ENCODE measurements at places on chromosomes 3 and 15. TPM values are rescaled to one million over a fixed set of nuclear protein-coding genes. Genes with fewer than 3 reads are reported as not detected.

DNA sequence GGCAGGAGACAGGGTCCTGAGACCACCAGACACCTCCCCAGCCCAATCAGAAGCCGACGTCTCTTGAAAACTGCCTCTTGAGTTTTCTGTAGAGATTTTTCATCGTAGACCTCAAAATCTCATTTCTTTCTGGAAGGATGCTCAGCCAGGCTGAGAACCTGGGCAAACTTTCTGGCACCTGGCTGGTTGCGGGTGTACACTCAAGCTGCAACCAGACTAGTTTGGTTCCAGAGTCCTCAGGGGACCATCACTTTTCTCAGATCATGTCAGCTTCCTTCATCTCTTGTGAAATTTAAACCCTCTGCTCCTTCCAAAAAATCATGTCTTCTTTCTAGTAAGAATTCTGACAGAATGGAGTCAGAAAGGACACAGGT lies 45.1 kb downstream of the CMTM7 start:
- no peak for DNase-seq

- DNase-seq, result no peak
Measured at GRCh38 chr3:117054556-117054955, 345.0 kb downstream of the TUSC7 start.

DNA sequence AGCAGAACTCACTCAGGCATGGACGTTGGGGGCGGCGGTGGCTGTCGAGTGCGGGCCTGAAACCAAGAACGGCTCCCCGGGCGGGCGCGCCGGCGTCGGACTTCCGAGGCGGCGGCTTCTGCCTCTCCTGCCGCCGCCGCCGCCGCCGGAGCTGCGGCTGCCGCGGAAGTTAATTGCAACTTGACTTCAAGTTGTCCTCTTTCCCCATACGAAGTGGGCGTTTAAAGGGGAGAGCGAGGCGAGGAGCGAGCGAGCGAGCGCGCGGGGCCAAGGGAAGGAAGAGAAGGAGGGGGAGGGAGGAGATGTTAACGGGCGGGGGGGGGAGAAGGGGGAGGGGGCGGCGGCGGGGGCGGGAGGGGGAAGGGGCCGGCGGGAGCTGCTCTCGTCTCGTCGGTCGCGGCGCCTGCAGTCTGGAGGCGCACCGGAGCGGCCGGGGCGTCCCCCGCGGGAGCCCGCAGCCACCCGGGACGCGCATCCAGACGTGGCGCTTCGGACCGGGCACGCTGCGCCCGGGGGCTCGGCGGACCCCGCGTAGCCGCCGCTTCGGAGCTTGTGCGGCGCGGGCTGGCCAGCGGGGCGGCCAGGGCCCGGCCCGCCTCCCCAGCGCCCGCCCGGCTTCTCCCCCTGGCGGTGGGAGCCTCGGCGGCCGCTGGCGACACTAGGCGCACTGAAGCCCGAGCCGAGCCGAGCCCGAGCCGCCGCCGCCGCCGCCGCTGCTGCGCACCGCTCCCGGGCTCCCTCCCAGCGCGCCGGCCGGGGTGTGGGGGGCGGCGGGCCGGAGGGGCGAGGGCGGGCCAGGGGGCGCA lies 19.7 kb upstream of the SATB1 start:
- DNase-seq, result peak; percentile 92

DNA sequence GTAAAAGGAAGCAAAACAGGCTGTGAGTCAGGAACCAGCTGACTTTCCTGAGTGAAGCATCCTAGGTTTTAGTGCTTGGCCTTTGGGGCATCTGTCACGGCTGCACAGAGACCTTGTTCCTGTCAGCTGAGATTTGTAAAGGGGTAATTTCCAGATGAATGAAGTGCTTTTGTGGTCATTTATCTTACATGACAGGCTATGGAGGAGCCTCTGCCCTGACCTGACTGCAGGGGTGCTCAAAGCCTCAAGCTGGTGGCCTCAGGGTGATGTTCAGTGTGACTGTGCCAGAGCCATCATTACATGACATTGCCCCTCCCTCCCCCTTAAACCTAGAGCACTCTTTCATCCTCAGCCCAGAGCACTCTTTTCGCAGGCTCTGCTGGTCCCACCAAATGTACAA lies 132.5 kb downstream of the ARNT2 start:
- no peak for DNase-seq

- no peak for DNase-seq
Measured at GRCh38 chr15:21268436-21268940, 171.8 kb downstream of the POTEB3 start.

Gene WNT7A
- total RNA-seq, result not detected

DNA sequence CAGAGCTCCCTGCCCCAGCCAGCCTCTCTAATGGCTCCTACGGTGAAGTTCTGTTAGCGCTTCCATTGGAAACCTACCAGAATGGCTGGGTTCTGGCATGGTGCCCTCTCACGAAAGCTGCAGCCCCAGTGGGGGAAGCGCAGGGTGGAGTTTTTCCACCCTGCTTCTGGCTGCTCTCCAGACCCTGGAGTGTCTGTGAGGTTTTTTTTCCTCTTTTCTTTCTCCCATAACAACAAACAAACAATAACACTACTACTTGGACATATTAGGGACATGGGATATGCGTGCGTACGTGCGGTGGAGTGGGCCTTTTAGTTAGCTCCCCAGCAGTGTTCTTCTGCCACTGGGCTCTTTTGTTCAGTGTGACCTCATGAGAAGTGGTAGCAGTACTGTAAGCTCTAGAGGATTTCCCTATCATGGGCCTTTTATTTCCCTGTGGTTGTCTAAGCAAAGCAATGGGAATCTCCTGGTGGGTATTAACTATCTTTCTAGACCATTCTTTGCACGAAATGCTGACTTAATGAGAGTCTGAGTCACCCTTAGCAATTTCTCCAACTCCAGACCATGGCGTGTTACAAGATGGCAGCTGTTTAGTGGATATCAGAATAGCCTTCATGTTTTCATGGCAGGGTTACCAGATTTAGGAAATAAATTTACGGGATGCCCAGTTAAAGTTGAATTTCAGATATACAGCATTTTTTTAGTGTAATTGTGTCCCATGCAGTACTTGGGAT lies 161.9 kb downstream of the FNDC3B start:
- DNase-seq, result peak; percentile 94

Measured in posterior vena cava (tissue), 2 donors.